ENCODE measurements at places on chromosomes 16 and 17. TPM values are rescaled to one million over a fixed set of nuclear protein-coding genes. Genes with fewer than 3 reads are reported as not detected.

Gene NUTF2
- 85.2 TPM for total RNA-seq

Gene PPY
- not detected for total RNA-seq

Gene MT1E
- 98.7 TPM for total RNA-seq

Gene TAT
- total RNA-seq, result 0.26 TPM

Gene PLA2G10
- total RNA-seq, result 1.4 TPM

Gene TLCD2
- total RNA-seq, result 9.2 TPM

Gene TEDC2
- total RNA-seq, result 1.5 TPM

Gene CCL1
- not detected for total RNA-seq

Gene ZNF594
- 13.5 TPM for total RNA-seq

Gene TLCD1
- 18.1 TPM for total RNA-seq

Gene CRYM
- 11.5 TPM for total RNA-seq

GRCh38 chr17:17280613-17281549 is at the start of gene COPS3:
Gene COPS3, minus strand, starts transcription at chr17:17281246. Its CDS starts 60 bp downstream, at chr17:17281186.
- peak; percentile 98 for DNase-seq

DNA sequence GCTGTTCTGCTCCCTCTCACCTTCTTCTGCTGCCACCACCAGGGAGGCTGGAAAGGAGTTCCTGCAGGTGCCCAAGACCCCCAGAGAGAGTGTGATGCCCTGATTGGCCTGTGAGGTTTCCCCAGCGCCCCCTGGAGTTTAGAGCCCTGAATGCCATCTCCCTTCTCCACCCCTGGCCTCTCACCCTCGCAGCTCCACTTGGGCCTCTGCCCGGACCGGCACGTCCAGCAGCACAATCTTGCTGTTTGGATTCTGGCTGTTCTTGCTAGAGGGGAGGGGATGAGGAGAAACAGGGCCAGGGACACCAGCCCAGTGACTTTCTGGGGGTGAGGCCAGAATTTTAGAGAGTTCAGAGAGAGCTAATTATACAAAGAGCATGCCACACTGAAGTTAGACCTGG is 12.5 kb upstream of the FAM171A2 start:
- DNase-seq, result no peak

DNA sequence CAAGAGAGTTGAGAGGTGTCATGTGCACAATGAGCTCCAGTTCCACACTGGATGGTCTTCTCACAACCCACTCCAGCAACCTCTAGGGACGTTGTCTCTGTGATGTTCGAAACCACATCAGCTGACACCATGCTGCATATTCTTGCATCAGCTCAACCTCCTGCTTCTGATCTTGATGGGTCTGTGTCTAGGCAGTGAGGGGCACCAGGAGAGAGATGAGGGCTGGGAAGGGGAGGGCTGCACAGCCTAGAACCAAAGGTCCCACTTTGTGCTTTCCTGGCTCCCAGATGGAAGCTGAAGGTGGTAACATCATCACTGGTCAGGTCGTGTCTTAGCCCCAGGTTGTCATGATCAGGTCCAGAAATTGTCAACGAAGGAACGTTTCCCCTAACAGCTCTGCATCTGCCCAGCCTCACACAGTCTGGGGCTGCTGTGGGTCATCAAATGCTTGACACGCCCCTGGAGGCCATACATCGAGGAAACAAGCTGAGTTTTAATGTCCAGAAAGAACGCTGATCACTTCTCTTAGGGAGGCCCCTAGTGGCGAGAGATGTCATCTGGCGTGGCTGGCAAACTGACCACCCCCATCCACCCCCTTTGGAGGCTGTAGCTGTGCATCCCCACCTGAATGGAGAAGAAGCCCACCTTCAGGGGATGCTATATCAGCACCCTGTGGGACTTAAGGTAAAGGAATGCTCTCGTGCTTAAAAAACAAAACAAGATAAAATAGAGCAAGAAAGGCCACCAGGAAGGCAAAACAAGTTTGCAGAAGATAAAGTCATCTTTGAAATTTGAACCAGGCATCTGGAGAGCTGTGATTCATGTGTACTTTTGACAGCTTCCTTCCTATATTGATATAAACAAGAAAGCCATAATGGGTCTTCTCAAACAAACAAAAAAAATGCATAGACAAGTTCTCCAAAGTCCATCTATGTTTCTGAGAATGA is 58.3 kb downstream of the WIPI1 start:
- DNase-seq, result peak; percentile 56

DNA sequence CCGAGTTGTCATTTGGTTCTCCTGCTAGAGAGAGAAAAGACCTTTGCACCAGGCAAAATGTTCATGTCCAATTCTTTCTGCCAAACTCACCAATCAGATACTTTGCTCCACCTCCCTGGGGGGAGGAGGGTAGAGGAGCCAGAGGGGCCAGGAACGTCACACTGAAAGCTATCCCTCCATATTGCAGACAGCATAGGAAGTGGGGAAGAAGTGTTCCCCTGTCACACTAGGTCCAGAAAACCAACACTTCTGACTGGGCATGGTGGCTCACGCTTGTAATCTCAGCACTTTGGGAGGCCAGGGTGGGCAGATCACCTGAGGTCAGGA is 9.5 kb downstream of the HSD17B2 start:
- DNase-seq, result no peak

- DNase-seq, result no peak
Observed at GRCh38 chr16:3012246-3012645, 477 bp upstream of the CLDN9 start.

GRCh38 chr16:57341441-57342303 is 16.9 kb upstream of the CCL22 start:
- DNase-seq, result peak; percentile 85

DNA sequence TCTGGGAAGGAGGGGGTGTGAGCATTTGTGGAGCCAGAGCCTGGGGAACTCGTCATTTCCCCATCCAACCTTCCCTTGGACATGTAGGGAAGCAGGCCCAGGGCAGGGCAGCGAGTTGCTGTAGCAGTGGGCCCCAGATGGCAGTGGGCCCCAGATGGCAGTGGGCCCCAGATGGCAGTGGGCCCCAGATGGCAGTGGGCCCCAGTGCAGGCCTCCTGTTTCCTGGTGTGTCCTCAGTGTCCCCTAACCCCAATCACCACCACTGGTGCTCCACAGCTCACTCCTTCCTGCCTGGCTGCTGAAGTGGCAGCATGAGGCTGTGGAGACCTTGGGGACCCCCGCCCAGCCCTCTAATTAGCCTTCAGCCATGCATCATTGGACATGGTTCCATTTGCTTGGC is 4.5 kb downstream of the KCNJ12 start:
- no peak for DNase-seq

DNA sequence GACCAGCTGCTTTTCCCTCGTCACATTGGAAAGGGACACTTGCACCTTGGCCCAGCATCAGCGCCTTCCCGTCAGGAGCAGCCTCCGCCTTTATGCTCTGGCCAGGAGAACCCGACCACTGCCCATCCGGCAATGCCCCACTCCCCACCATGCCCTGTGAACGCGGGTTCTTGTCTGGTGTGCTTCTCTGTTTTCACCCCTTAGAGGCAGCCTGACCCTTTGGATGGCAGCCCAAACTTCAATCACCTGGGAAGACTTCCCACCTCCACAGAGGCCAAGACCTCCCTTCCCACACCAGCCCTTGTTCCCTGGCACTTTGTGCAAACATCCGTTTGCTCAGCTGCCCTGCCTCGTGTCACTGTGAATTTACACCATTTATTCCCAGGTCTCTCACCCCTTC is 87.0 kb downstream of the DNAH17 start:
- no peak for DNase-seq

- DNase-seq, result no peak
Observed at GRCh38 chr16:70391881-70392481, 45.3 kb downstream of the DDX19A start.

- DNase-seq, result no peak
Observed at GRCh38 chr17:3035968-3036280, 27.5 kb downstream of the OR1D5 start.

- no peak for DNase-seq
Observed at GRCh38 chr17:42124256-42124655, 1.7 kb downstream of the HSPB9 start.

DNA sequence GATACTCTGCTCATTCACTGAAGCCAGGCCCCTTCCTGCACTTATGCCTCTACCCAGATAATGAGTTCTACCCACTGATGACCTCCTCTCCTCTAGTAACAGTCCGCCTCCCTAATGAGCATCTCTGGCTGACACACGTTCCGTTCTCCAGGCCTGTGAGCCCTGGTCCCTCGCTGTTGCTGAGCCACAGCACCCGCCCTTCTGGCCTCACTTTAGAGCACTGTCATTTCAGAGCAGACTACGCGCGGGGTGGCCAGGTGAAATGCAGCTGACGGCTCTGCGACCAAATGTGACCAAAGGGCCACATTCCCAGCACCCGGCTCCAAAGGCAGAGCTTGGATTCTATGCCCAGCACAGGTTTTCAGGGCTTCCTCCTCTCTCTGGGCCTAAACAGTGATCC is 13.8 kb downstream of the PSMD3 start:
- DNase-seq, result no peak

DNA sequence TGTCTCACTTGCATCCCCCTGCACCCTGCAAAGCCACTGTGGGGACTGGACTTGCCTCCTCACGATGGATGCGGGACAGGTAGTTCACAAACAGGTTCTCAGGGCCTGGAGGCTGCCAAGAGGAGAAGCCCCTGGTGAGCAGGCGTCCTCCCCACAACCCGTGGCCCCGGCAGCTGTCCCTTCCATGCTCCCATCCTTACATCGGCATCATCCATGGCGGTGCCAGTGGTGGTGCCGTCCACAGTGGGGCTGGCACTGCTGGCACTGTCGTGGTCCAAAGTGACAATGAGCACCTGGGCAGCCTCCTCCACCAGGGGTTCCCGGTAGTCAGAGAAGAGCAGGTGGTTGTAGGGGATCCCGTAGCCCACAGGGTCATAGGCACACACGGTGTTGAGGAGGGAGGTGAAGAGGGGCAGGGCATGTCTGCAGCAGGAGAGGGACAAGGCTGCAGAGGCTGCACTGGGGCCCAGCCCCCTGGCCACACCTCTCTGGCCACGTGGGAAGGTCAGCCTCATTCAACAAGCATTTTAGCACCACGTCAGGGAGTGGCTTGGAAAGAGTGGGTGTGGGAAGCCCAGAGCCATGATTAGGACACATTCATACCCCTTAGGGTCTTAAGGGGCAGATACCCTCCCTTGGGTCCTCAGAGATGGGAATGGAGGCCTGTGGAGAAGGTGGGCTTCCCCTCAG is 12.6 kb downstream of the HID1 start:
- no peak for DNase-seq

GRCh38 chr16:1433756-1434155 is 2.9 kb downstream of the PERCC1 start:
- DNase-seq, result no peak

- DNase-seq, result peak; percentile 42
Observed at GRCh38 chr16:10738231-10739077, 5.2 kb upstream of the NUBP1 start.

- no peak for DNase-seq
Observed at GRCh38 chr16:13961099-13961811, 41.3 kb downstream of the ERCC4 start.

- DNase-seq, result no peak
Observed at GRCh38 chr16:2086106-2086742, 38.4 kb downstream of the TSC2 start.

- no peak for DNase-seq
Observed at GRCh38 chr16:54031107-54031760, 255.4 kb downstream of the IRX3 start.

DNA sequence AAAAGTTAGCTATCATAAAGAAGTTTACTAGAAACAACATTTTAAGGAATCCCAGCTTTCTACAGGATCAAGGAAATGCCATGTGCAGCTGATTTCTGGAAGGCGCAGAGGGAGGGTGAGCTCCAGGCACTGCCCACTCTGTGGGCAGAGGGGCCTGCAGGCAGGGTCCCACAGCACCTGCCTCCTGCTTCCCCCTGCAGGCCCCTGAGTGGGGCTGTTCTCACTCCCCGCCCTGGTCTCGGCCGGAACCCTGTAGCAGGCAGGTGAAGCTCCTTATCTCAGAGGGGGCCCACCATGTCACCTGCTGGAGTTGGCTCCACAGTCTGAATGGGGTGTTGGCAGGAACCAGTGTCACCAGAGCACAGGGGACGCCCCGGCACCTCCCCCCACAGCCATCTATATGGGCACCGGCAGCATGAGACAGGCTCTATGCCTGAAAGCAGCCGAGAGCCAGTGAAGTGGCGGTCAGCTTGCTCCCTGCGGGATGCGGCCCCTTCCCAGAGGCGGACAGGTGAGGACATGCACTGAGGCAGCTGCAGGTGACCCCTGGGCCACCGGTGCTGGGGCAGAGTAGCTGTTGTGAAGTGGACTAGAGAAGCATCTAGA is 47.6 kb upstream of the FASN start:
- no peak for DNase-seq

- no peak for DNase-seq
Observed at GRCh38 chr16:12436201-12436657, 367.5 kb downstream of the CPPED1 start.

DNA sequence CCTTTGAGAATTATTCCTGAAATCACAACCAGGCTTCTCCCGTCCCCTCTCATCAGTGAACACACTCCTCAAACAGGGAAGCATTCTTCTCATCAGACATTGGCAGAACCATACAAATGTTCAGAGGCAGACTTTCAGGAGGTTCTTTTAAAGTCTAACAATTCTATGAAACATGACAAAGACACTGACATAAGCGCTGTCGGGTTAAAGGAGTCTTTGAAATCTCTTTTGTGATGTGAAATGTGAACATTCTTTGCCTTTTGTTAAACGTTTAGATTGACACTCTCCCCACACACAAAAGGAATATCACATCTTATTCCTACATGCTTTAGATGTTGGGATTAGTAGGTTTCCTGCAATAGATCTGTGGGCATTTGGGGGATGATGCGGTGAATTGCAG is 63.9 kb downstream of the NETO2 start:
- DNase-seq, result no peak

- no peak for DNase-seq
Observed at GRCh38 chr16:72286936-72287620, 115.1 kb upstream of the PMFBP1 start.

All from ureter (tissue), 1 donor.